Fibroblast of skin of scalp (primary cell): ENCODE measurements at places on chromosomes 6 and 20.

DNA sequence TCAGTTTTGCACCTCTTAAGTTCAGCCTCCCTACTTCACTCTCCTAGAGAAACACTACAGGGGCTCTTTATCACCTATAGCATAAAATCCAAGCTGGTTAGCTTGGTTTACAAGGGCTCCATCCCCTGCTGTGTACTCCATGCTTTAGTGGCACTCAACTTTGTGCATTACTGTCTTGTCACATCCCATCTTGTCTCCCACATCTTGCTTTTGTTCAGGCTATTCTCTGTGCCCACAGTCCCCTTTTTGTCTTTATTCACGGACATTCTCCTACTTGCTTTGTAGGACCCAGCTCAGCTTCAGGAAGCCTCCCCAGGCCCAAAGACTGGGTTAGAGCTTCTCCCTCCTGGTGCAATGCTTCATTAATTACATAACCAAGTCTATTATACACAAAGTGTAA, 107.9 kb upstream of the SPACA1 start:
- DNase-seq: no peak

DNA sequence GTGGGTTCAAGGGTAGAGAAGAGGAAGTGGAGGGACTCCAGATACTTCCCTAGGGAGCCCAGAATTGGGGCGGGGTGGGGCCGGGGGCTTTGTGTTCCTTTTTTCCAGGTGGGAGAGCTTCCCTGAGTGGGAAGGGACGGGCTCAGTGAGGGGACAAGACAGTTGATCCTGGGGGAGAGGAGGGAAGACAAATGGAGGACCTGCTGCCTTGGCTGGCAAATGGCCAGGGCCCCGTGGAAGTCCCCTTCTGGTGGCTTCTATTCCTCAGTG, 2.6 kb downstream of the CTSZ start:
- no peak for DNase-seq

DNA sequence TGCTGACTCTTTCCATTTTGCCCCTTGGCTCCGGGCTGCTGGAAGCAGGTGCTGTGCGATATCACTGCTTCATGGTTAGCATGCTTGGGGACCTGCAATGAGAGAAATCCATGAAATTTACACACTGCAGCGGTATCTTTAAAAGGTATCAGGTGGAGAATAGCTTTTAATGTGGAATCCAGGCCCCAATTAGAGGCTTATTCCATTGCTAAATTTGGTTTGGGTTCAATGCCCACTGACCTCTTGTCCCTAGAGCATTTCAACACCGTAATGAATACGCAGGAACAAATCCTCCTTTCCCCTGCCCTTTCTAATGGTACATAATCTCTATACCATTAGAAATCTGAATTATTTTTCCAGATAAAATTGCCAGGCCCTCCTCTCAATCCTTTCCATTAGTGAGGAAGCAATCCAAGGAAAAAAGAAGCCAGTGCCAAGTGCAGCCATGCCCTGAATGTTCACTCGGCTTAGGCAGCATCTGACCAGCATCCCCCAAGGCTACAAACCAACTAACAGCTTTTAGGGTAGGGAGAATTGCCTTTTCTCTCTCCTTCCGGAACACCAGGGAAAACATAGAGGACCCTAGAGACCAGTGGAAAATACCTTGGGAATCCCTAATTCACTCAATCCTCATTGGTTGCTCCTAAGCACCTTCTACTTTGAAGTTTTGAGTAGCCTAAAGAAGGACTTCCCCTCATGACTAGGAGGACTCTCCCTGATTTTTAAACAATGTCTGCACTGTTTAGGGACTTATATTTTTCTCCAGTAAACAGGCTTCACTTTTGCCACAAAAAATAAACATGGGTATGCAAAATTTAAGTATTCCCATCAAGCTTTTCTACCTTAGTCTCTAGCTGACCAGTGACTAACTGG, 143.1 kb downstream of the QRSL1 start:
- no peak for DNase-seq

- no peak for DNase-seq
Observed at GRCh38 chr6:112021691-112022310, 32.1 kb upstream of the CCN6 start.

DNA sequence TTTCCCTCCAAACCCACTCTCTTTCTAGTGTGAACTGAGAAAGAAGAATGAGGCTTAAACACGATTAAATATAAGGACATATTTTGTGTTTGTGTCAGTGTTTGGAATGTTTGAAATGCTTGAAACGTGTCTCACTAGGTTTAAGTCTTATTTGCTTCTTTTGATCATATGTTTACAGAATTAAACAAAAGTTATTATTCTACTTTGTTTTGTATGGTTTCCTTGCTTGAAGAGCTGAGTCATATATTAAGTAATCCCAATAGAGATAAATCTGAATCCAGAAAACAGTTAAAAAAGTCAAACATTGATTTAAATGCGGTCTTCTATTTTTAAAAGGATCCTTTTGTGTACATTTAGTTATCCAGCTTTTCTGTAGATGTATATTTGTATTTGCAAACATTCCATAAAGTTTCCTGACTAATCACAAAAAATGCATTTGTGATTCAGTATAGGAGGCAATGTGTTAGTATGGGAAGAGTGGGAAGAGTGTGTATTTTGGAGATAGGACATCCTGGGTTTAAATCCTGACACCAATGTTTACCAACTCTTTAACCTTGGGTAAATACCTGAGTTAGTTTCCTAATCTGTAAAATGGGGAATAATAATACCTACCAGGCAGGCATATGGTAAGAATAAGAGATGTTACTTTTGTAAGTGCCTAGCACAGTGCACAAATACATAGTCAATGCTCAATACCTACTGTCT, 72.9 kb downstream of the TSBP1 start:
- DNase-seq: peak; percentile 20

GRCh38 chr6:167683028-167683862, 143.5 kb upstream of the AFDN start:
- peak; percentile 15 for DNase-seq

DNA sequence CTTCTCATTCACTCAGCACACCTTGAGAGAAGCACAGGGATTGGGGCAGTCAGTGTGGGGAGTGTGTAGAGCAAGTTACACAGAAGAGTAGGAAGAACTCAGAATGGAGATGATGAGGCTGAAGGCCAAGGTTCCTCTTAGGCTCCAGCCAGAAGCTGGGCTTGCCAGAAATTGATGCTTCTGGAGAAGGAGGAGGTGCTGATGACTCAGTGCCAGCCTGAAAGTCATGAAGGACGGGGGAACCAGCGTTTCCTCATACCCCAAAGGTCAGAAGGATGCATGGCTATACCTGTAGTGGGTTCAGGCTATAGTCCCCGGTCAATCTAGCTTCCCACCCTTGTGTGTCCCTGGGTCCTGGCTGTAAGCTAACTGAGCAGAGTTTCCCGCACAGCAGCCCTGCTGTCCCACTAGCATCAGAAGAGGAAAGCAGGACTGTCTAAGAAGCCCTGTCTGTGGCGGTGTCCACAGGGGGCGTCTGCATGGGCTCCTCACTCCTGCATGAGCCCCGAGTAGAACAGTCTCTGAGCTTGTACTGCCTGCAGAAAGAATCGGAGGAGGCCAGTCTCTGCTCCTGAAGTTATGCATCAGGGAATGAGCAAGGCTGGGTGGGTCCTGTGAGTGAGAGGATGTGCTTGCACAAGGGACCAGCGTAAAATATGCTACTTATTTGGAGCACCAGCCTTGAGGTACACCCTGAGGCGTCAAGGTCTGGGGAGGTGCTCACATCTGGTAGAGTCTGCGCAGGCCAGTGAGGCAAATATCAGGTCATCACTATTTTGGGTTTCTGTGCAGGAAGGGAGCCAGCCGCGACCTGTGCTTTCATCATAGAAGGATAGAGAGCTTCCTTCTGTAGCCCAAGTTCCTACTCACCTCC, 148.5 kb downstream of the MRPL14 start:
- no peak for DNase-seq

DNA sequence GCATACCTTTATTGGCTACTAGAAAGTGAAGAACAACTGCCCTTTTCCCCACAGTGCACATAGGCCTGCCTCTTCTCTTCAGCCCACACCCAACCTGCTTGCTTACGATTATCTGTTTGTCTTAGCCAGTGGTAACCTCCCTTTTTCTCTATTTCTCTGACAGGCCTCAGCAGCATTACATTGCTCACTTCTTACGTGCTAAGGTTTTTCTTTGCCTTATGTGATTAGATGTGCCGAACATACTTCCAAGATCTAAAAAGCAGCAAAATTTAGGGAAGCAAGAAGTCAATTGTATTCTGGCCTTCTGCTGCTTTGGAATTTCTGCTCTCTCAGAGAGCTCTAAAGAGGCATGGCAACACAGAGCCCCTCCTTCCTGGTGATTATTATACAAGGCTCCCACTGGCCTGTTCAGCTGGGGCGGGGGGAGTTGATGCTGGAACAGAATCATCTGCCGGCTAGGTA, 7.0 kb downstream of the B4GALT5 start:
- DNase-seq: no peak

DNA sequence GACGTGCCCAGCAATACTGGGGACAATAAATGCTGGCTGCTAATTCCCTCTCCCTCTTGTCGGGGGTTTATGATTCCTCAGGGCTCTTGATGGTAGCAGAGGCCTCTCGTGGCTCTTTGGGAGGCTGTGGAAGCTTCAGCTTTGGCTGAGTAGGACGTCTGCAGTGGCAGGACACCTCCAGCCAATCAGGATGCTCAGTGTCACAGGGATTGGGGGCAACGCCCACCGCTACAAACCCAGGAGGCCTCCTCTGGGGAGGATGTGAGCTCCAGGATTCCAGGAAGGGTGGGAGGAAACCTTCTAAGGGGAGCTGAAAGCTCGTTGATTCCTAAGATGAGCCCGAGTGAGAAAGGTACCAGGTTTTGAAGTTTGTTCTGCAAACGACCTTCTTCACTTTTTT, 19.4 kb downstream of the RSPO4 start:
- no peak for DNase-seq

GRCh38 chr6:35642471-35643161, 46.1 kb downstream of the FKBP5 start:
- no peak for DNase-seq

- DNase-seq: peak; percentile 67
Observed at GRCh38 chr6:22364306-22364705, 67.5 kb upstream of the PRL start.

GRCh38 chr6:41100871-41101287, 28.1 kb downstream of the NFYA start:
- DNase-seq: no peak

- peak; percentile 75 for DNase-seq
Observed at GRCh38 chr6:106090001-106090400, 3.9 kb downstream of the PRDM1 start.

DNA sequence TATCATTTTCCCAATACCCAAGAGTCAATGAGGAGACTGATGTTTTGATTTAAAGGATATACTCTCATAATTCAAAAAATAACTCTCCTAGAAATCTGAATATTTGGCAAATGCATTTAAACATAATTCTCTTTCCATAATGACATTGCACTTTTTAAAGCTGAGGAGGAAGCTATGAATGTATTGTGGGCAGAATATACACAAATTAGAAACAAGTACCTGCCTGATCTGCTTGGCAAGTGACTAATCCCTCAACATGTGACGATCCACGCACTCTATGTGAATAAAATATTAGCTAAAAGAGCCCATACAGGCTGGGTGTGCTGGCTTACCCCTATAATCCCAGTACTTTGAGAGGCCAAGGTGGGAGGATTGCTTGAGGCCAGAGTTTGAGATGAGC, 88.3 kb upstream of the CCDC28A start:
- DNase-seq: no peak

DNA sequence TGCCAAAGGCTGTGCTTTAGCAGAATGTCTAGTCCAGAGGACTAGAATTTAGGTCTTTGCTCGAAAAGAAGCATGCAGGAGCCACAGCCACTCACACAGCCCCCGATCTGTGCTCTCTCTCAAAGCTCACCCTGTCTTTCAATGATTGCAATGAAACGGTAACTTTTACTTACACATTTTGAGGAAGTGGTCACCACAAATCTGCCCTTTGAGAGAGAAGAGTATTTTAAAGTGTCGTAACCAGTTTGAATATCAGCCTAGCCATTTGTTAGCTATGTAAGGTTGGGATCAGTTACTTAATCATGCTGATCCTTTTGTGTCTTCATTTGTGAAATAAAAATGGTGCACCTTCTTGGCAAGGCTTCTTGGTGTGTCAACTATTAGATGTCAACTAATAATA, 209.0 kb downstream of the TFAP2A start:
- no peak for DNase-seq

- DNase-seq: no peak
Observed at GRCh38 chr6:129619579-129620233, 90.3 kb downstream of the ARHGAP18 start.
